Lung microvascular endothelial cell (primary cell): ENCODE measurements at places on chromosomes 13 and 19. TPM values are rescaled to one million over a fixed set of nuclear protein-coding genes. Genes with fewer than 3 reads are reported as not detected.

Gene CEACAM7
- total RNA-seq, result 0.44 and 0.60 TPM in 2 replicates

Gene CYP4F8
- not detected in 2 replicates for total RNA-seq

Gene ZNF615
- total RNA-seq, result 5.0 and 7.7 TPM in 2 replicates

Gene IL11
- total RNA-seq, result under 0.01 TPM in 1 of 2 replicates, not detected in the other

Gene KLK2
- not detected in 2 replicates for total RNA-seq

Gene CYP2A6
- total RNA-seq, result not detected in 2 replicates

Gene SIGLEC6
- total RNA-seq, result not detected in 2 replicates

Gene GNG7
- 0.87 and 1.2 TPM in 2 replicates for total RNA-seq

Gene SRRM5
- total RNA-seq, result not detected in 2 replicates

Gene FFAR3
- total RNA-seq, result under 0.01 TPM in 1 of 2 replicates, not detected in the other

Gene GIPC3
- total RNA-seq, result 0.20 and 0.65 TPM in 2 replicates

Gene RNF225
- not detected in 2 replicates for total RNA-seq

Gene ADM5
- 0.22 and 0.40 TPM in 2 replicates for total RNA-seq

Gene RYR1
- total RNA-seq, result not detected in 2 replicates

Gene GPC5
- total RNA-seq, result 0.79 and 1.1 TPM in 2 replicates

Gene FAM124A
- 3.3 and 3.4 TPM in 2 replicates for total RNA-seq

Gene ASF1B
- total RNA-seq, result 4.0 and 11.6 TPM in 2 replicates

Gene SIGLEC11
- total RNA-seq, result not detected in 2 replicates

Gene CLEC11A
- 0.40 and 2.6 TPM in 2 replicates for total RNA-seq

Gene SH3GL1
- 41.9 and 44.9 TPM in 2 replicates for total RNA-seq
